ENCODE measurements at places on chromosomes 16 and 17.

- peak; percentile 77 for DNase-seq
Observed at GRCh38 chr17:7834542-7834956, 532 bp downstream of the KDM6B start.

DNA sequence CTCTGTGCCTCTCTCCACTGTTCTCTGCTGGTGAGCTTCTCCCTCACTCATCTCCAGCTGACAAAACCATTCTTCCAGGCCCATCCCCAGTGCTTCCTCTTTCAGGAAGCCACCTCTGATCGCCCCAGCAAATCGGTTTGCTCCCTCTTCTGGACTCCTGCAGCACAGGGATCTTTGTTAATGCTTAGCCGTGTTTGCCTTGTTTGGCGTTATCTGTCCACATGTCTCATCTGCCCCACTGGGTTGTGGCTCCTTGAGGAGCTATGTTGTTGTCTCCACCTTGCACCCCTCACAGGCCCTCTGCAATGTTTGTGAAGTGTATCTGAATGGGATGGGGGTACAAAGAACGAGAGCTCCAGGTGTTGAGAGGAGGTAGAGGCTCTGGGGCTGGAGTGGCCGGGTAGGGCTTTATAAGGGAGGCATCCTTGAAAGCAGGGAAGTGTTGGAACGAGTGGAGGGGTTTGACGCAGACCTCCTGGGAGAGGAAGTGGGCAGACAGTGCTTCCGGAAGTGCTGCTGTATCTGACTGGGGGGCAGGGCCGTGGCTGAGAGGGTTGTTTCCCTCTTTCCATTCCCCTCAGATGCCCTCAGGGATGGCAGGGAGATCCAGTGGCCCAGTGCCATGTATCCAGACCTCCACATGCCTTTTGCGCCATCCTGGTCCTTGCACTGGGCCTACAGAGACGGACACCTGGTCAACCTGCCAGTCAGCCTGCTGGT is 27.8 kb downstream of the CASKIN2 start:
- peak; percentile 75 for DNase-seq

DNA sequence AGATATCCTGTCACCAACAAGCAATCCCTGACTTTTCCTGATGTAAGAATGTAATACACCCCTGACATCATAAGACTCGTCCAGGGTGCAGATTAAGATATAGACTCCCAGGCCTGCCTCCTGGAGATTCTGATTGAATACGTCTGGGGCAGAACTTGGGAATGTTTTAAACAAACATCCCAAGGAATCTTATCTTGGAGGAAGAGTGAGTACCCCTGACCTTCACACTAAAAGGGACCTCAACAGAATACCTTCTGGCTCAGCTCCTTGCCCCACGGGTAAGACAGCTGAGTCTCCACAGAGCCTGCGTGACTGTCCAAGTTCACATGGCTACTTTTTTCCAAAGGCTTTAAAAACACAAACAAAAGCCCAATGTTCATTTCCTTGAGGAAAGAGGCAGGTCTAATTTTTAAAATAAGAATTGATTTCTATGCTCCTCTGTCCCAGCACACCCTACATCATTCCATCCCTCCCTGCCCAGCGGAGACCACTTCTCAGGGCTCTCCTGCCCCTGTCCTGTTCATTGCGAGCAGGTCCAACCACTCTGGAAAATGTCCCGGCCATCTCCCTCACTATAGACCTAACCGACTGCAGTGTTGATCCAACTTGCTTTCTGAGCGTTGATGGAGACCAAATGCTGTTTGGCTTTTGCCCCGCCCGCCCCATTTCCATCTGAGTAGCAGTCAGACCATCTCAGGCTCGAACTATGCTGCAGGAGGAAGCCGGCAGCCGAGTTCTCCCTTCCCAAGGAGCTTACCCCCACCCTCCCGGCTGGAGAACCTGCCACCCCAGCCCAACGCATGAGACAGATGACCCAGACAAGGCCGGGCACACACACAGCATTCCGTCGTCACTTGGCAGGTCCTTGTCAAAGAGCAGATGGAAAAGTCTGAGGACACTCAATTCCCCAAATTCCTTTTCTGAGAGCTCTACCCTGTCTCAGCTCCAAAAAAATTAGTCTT is 44.1 kb upstream of the MYH10 start:
- peak; percentile 83 for DNase-seq

- DNase-seq, result no peak
Observed at GRCh38 chr16:803754-804080, 3.2 kb upstream of the GNG13 start.

GRCh38 chr17:15334266-15334665 is 7.1 kb downstream of the TEKT3 start:
- no peak for DNase-seq

DNA sequence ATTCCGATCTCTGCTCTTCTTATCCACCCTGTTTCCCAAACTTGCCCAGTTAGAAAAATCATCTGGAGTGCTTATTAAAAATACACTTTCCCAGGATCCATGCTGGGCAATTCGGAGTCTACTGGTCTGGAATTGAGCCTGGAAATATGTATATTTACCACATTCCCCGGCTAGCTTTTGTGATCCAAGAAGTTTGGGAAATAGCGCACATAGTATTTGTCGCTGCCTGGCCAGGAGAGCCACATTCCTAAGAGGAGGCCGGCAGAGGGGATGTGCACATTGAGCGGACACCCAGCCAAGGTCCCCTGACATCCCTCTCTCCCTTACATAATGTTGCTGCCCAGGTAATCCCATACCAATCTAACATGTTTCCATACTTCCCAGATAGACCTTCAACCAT is 62.1 kb upstream of the TMEM97 start:
- DNase-seq, result no peak

- peak; percentile 87 for DNase-seq
Observed at GRCh38 chr17:45228763-45229539, 7.3 kb downstream of the FMNL1 start.

- no peak for DNase-seq
Observed at GRCh38 chr16:85570735-85571562, 42.2 kb upstream of the GSE1 start.

GRCh38 chr17:69084911-69085310 is 24.2 kb upstream of the ABCA9 start:
- DNase-seq, result no peak

DNA sequence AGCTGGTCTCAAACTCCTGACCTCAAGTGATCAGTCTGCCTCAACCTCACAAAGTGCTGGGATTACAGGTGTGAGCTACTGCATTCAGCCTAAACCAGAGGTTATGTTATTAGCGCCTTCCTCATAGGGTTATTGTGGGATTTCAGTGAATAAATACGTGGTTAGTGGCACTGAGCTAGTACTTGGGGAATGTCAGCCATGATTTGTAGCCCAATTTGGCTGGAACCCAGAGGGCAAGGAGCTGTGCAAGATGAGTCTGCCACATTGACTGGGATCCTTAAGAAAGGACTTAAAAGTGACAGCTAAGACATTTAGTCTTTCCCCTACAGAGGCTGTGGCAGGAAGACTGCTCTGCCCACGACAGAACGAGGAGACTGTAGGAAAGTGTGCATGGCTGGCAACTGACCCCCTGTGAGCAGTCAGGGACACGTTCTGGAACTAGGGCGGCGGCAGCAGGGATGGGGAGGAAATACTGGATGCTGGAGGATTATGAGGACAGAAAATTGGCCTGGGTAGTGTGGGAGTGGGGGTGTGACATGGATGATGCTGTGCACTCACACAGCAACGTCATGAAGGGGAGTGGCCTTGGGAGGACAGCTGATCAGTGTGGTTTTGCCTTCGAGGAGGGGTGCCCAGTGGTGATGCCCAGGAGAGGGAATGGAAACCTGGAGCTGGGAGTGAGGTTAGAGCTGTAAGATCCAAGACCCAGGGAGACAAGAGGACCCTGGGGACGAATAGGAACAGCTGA is 14.6 kb downstream of the ATP5PD start:
- peak; percentile 85 for DNase-seq

DNA sequence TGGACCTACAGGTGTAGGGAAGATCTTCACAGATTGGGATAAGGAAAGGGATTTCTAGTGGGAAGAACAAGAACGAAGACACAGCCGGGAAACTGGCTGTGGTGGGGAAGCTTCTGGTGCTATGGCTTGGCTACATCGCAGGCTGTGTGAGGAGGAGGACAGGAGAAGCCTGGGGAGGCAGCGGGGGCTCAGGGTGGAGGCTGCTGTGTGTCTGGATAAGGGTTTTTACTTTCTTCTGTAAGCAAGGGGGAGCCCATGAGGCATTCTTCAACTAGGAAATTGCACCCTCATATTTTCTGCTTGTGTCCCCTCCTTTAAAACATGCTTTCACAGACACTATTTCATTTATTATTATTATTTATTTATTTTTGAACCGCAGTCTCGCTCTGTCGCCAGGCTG is 2.9 kb upstream of the RHBDF2 start:
- no peak for DNase-seq

DNA sequence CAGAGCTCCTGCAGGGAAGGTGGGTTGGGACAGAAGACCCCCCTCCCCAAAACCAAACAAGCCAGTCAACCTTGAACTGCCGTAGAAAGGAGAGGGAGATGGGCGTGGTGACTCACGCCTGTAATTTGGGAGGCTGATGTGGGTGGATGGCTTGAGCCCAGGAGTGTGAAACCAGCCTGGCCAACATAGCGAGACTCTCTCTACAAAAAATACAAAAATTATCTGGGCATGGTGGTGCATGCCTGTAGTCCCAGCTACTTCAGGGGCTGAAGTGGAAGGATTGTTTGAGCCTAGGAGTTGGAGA is 42.1 kb downstream of the NT5M start:
- DNase-seq, result no peak

DNA sequence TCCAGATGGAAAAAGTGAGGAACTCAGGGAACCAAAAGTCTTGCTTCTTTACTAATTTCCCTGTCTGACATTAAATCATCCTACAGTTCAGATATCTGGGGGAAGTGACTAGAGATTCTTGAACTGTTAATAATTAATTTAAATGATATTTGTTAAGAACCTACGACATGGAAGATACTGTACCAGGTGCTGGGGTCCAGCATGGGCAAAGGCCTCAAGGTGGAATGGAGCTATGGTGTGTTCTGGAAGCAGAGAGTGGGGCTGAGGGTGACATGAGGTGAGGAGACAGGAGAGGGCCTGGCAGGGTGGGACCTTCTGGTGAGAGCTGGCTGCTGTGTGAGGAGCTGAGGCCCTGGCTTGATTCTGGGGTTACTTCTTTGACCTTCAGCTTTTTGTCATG is 6.0 kb upstream of the CCL2 start:
- DNase-seq, result no peak

DNA sequence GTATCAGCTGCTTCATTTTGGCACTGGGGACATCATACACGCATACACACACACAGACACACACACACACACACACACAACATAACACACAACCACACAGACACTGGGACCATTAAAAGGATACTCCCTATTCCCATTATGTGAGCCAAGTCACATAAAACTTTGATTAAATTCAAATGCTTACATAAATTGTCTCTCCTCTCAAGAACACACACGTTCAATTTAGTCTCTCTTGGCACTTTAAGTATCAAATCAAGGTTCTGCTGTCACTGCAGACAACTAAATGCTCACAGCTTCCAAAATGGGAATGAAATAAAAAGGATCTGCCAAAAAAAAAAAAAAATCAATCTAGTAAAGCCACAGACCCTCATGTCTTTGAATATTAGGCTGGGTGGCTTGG is 184.9 kb downstream of the RBFOX1 start:
- DNase-seq, result no peak

GRCh38 chr17:67021743-67022450 is 22.5 kb upstream of the CACNG1 start:
- no peak for DNase-seq

DNA sequence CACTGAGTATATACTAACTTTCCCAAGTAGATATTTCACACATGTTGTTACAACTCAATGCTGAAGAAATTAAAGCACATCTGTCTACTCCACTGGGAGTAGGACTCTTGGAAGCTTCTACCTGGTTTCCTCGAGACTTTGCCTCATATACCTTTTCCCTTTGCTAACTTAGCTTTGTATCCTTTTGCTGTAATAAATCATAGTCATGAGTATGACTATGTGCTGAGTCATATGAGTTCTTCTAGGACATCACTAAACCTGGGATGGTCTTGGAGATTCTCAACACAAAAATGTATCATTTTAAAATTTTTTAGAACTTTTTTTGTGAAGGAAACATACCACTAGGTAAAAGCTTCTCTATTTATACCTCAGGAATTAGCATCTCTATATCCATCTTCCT is 39.8 kb downstream of the ABCA5 start:
- no peak for DNase-seq

GRCh38 chr17:3813171-3813570 is 12.2 kb upstream of the ITGAE start:
- DNase-seq, result no peak

- DNase-seq, result no peak
Observed at GRCh38 chr16:78072275-78072674, 27.2 kb upstream of the WWOX start.

GRCh38 chr17:32699247-32699646 is 177.7 kb downstream of the MYO1D start:
- DNase-seq, result no peak

DNA sequence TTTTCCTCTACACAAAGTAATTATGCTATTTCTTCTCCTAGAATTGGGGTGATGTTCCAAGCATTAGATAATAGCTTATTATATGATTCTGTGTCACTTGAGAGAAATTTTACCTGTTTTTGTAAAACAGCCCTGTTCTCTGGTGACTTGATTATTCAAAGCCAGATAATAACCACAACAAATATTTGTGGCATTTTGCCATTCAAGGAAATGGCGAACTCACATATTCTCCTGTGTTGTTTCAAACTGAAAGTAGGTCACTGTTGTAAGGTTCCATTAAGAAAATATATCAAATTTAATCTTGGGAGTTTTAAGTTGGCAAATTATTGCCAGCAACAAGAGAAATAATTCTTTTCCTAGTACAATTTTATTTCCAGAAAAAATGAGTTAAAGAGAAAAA is 124.8 kb downstream of the STXBP4 start:
- DNase-seq, result no peak

DNA sequence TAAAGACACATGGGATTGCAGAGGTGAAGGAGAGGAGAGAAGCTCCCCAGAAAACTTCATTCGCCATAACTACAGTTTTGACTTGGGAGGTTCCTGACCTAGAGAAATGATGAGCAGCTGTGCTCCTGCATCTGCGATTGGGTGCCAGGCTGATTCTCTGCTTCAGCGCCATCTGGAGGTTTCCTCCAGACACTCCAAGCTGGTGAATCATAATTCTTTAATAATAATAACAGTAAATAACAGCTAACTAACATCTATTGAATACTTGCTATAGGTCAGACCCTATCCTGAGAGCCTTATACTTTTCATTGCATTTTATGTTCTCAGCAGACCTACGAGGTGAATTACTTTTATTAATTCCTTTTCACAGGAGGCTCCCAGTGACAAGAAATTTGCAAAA is 575.8 kb downstream of the TOX3 start:
- no peak for DNase-seq

GRCh38 chr16:69381231-69381630 is 4.6 kb downstream of the TERF2 start:
- no peak for DNase-seq

GRCh38 chr17:1995907-1996799 is 29.0 kb downstream of the RTN4RL1 start:
- DNase-seq, result no peak

Measured in heart left ventricle (tissue), 16 donors.